ENCODE measurements at places on chromosomes 2 and 18.

- no peak for DNase-seq
Measured at GRCh38 chr2:212387146-212387545, 151.5 kb downstream of the ERBB4 start.

GRCh38 chr2:203510941-203511305 is 24.2 kb downstream of the RAPH1 start:
- no peak for DNase-seq

DNA sequence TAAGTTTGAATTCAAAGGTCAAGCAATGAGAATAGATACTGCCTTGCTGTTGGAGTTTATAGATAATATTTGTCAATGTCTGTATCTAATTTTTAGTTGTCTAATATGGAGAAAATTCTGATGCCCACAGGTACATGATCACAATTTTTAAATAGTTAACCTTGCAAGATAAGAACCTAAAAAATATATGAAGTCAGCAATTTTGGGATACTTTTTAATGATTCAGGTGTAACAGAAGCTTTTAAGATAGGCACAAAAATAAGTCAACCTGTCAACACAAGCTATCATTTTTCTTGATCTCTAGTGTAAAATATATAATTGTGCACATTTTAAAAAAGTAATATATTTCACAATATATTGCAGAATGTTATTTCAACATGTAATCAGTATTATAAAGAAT is 92.5 kb upstream of the IL1R2 start:
- no peak for DNase-seq

- DNase-seq, result peak; percentile 18
Measured at GRCh38 chr2:158953926-158954763, 14.3 kb upstream of the TANC1 start.

DNA sequence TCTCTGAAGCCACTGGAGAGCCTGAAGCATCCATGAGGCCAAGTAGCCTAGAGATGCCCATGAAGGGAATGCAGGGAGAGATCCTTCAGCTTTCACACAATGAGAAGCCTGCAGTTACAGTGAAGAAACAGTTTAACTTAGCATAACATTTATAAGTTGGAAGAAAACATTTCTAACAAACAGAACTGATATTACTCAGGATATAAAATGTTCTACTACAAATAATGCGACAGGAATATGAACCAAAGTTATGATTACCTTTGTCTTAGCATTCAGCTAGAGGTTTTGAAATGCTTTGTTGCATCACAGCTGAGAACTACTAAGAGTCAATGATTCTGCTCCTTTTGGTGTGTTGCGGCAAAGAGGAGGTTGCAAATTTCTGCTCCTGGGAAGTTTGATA is 6.9 kb upstream of the KYNU start:
- DNase-seq, result no peak

GRCh38 chr2:26633993-26634595 is 7.1 kb downstream of the CIB4 start:
- no peak for DNase-seq

GRCh38 chr2:112880091-112880531 is 30.9 kb upstream of the IL37 start:
- no peak for DNase-seq

DNA sequence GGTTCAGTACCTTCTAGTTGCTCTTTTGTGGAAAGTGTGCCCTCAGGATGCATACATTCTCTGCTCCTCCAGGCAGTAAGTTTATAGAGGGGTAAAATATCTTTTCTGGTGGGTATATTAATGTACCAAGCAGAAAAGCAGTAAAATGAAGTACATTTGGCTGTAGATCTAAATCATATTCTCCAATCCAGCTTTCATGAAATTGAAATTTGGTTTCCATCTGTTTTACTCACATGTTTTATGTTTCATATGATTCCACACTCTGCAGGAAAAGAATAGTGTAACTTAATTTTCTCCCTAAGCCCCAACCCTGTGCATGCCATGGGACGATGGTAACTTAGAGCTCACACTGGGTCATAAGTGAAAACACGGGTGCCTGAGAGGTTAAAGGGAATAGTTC is 172.3 kb downstream of the AKAIN1 start:
- DNase-seq, result no peak

GRCh38 chr2:217864963-217865772 is 137.6 kb downstream of the TNS1 start:
- DNase-seq, result no peak

DNA sequence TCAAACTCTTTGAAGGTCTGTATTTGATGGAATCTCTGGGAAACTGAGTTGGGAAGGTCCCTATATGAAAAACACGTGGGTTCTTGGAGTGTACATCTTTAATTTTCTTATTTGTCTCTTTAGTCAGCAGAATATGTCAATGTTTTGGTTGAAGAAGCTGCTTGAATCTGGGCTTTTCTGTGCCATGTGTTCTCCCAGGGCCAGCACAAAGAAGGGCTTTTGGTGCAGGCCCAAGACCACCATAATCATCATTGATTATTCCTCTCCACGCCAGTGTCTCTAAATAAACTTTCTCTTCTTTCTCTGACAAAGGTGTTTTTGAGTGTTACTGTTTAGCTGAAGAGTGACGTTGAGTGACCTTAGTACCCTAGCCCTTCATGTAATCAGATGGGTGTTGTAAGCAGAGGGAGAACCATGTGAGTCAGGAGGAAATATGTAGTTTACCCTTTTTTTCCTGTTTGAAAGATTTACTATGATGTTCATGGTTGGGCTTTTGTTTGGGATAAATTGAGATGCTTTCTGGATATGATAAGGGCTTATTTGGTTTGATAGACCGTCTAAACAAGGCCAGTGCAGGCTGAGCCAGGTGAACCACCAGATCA is 11.6 kb upstream of the TNP1 start:
- no peak for DNase-seq

DNA sequence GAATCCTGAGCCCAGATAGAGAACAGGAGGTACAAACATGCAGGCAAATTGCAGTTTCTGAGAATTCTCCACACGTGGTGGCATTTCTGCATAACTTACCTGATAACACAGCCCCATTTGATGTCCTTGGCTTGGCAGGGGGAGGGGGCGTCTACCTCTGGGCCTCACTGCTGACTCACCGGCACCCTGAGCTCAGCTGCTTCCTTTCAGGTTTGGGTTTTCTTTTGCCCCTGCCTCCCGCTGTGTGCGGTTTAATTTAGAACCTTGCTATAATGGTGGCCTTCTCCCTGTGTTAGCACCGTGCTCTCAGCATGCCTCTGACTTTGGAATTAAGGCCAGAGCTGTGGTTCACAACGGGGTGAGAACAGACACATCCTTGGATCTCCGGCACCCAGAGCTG is 4.4 kb downstream of the CTIF start:
- DNase-seq, result no peak

DNA sequence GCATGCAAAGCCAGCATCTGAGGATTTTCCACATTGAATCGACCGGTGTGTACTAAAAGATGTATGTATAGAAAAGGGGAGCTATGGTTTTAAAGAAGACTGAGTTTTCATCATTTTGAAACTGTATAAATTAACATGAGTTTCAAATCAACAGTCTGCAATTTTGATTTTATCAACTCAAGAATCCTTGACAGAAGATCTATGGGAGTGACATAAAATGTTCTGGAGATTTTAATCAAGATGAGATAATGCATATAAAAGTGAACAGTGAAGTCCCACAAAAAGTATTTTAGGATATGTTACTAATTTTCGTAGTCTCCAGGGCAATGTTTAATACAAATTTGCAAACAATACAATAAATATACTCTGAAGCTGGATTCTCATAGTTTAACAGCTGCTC is 24.0 kb upstream of the CERS6 start:
- no peak for DNase-seq

- no peak for DNase-seq
Measured at GRCh38 chr2:240994171-240994896, 4.1 kb upstream of the SNED1 start.

GRCh38 chr2:211175956-211176355 is 619.6 kb downstream of the CPS1 start:
- no peak for DNase-seq

GRCh38 chr2:47631306-47631705 is 151.6 kb upstream of the MSH6 start:
- DNase-seq, result no peak

DNA sequence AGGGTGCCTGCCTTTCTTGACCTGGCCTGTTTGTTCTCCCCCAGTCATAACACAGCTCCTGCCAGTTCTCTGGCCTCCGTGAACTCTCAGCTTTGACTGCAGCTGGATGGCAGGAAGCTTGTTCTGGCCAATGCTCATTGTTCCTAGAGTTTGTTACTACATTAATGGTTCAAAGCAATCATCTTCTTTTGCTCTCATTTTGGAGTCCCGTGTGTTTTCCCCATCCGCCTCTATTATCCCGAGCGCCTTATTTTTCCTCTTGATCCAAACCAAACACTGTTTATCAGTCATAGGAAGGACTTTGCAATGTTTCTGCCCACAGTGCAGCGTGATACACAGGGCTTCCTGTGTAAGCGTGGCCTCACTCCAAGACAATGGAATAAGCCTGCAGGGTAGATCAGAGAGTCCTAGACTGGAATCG is 184.3 kb upstream of the APCDD1 start:
- no peak for DNase-seq

DNA sequence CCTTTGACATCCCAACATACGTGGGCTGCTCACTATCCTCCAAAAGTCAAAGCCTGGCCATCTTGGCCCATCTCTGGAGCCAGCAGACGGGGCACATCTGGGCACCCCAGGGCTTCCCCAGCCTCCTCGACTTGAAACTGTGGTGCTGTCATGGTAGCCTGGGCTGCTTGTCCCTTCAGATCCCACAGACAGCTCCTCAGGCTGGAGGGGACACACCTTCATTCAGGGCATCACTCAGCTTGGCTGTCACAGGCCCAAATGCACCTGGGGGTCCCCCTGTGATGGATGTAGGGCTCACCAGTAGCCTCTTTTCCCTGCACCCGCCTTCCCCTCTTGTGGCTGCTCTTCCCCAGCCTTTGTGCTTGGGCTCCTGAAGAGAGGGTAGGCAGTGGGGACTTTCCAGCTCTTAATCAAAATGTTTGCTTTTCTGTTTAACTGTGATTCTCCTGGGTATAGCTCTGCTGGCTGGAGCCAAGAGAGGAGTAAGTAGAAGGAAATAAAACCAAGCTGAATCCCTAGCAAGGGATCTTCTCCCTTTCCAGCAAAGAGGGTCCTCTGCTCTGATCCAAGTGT is 92.3 kb downstream of the GYPC start:
- DNase-seq, result no peak

GRCh38 chr2:120901201-120901600 is 165.5 kb downstream of the GLI2 start:
- DNase-seq, result no peak

Measured in CD4-positive, alpha-beta T cell treated with Interleukin-10 for 1 hour (primary cell).